CD4-positive, alpha-beta T cell treated with Interleukin-12 subunit alpha and Interleukin-12 subunit beta, for 1 hour (primary cell): ENCODE measurements at places on chromosomes 4 and X.

DNA sequence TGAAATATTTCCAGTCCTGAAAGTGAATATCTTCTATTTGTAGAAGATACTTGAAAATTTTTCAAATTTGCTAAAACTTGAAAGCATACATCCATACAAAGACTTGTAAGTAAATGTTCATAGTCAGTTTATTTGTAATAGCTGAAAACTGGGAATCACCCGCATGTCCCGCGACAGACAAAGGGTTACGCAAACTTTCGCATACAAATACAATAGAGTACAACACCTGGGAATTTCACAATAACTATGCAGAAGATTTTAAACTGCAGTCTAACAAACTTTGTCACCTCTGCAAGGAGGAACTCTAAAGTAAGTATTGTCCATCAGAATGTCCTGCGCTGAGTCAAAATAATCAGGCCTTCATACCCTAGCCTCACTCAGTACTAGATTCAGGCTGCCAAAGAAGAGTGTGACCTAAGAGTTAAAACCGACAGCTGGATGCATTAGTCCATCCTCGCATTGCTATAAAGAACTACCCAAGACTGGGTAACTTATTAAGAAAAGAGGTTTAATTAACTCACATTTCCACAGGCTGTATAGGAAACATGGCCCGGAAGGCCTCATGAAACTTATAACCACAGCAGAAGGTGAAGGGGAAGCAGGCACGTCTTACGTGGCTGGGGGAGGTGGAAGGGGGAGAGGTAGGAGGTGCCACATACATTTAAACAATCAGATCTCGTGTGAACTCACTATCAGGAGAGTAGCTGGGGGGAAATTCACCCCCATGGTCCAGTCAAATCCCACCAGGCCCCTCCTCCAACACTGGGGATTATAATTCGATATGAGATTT is 60.4 kb downstream of the MMRN1 start:
- no peak for DNase-seq

DNA sequence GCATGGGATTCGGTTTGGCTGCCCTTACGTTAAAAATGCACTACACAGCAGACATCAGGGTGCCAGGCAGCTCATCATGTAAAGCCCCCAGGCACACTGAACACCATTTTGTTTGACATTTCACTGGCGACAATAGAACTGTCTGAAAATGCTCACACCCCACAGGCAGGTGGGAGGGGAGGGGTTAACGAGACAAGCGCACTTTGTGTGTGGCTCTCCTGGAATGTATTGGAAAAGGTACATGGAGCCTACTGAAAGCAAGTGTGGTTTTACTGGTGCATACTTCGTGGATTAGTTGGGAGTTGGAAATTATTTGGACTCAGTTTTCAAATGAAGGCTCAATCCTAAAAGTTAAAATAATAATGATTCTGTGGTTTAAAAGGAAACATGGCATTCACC is 31.6 kb upstream of the PPARGC1A start:
- no peak for DNase-seq

GRCh38 chr4:17327591-17327990 is 184.3 kb downstream of the QDPR start:
- no peak for DNase-seq

GRCh38 chrX:72634331-72634730 is 61.7 kb upstream of the HDAC8 start:
- no peak for DNase-seq

DNA sequence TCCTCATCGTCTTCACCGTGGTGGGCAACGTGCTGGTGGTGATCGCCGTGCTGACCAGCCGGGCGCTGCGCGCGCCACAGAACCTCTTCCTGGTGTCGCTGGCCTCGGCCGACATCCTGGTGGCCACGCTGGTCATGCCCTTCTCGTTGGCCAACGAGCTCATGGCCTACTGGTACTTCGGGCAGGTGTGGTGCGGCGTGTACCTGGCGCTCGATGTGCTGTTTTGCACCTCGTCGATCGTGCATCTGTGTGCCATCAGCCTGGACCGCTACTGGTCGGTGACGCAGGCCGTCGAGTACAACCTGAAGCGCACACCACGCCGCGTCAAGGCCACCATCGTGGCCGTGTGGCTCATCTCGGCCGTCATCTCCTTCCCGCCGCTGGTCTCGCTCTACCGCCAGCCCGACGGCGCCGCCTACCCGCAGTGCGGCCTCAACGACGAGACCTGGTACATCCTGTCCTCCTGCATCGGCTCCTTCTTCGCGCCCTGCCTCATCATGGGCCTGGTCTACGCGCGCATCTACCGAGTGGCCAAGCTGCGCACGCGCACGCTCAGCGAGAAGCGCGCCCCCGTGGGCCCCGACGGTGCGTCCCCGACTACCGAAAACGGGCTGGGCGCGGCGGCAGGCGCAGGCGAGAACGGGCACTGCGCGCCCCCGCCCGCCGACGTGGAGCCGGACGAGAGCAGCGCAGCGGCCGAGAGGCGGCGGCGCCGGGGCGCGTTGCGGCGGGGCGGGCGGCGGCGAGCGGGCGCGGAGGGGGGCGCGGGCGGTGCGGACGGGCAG is 792 bp downstream of the ADRA2C start:
- DNase-seq, result no peak

GRCh38 chr4:42630908-42631307 is 26.0 kb downstream of the ATP8A1 start:
- DNase-seq, result no peak

- DNase-seq, result no peak
Observed at GRCh38 chr4:169136330-169136729, 126.3 kb upstream of the CBR4 start.

DNA sequence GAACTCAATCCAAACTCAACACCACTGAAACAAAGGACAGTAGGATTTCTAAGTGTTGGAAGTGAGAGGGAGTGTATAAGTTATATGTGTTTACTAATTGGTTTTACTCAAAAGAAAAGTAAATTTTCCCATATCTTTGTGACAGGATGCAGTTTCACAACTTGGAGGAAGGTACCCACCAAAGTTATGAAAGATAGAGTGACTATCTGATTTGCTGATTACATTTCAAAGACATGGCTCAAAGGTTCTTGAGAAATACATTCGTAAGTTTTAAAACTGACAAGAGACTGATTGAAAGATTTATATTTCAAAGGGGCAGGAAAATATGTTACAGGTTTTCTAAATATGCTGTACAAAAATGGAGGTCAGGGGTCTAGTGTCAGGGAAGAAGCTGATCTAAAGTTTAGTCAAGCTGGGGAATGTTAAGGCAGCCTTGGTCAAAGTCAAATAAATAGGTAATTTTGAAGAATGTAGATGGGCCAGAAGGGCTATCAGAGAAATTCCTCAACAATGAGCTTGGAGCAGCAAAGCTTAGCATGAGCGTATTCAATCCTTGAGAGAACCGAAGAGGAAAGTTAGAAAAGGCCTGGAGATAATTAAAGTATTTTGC is 9.7 kb upstream of the COMMD8 start:
- DNase-seq, result no peak

GRCh38 chrX:100479329-100479728 is 69.3 kb upstream of the PCDH19 start:
- no peak for DNase-seq

GRCh38 chr4:123649250-123649644 is 252.7 kb downstream of the SPRY1 start:
- no peak for DNase-seq

DNA sequence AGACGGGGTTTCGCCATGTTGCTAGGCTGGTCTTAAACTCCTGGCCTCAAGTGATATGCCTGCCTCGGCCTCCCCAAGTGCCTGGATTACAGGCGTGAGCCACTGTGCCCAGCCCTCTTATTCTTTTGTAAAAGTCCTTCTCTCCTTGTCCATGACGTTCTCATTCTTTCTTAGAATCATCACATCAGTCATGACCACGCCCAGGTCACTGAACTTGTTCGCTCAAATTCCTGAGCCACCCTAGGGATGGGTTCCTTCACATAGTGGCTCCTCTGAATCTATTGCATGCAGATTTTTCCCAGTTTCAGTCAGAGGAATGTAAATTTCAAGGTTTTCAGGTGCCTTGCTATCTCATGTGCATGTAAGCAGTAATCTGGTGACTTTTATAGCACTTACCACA is 15.7 kb downstream of the JADE1 start:
- DNase-seq, result no peak

- DNase-seq, result no peak
Observed at GRCh38 chr4:159238631-159239030, 135.8 kb downstream of the RAPGEF2 start.

GRCh38 chrX:20452487-20452886 is 185.8 kb upstream of the RPS6KA3 start:
- peak; percentile 20 for DNase-seq

DNA sequence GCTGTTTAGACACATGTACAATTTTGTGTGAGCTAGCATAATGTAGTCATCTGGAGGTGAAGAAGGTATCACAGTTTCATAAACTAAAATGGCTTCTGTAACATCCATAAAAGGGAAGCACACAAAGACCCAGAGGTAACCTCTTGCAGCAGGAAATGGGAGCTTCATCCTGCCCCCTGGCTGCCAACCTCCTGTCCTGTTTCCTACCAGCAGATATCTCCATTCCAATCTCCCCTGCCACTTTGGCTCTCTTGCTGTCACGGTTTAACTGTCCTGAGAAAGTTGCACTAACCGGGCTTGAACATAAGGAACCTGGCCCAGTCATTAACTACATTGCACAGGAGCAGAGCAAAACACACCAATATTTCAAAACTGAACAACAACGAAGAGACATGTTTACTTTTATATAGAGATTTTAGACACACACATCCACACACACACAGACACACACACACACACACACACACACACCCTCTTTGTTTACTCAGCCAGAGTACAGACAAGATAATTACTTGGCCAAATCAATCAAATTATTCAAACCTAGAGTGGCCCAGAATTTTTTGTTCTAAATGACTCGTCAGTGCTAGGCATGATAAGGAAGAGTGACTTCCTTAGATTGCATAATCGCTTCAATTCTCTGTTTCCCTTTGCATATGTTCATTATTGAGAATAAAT is 24.2 kb downstream of the MID2 start:
- no peak for DNase-seq

DNA sequence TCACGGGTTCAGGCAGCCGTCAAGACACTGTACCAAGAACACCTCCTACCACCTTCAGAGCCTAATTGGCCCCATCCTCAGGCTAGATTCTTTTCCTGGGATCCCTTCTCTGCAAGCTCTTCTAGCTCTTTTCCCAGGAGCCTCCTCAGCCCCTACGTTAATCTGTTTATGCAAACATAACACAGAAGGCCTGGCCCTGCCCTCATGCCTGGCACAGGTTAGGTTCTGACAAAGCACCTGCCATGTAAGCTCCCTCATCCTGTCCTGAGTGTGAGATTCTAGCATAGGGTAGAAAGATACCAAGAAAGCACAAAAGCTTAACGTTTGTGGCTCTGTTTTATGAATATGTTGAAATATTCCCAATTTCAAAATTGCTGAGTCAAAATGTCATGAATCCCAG is 93.6 kb downstream of the IRF2 start:
- no peak for DNase-seq

- DNase-seq, result peak; percentile 85
Observed at GRCh38 chr4:153127760-153128494, 76.3 kb upstream of the TRIM2 start.

DNA sequence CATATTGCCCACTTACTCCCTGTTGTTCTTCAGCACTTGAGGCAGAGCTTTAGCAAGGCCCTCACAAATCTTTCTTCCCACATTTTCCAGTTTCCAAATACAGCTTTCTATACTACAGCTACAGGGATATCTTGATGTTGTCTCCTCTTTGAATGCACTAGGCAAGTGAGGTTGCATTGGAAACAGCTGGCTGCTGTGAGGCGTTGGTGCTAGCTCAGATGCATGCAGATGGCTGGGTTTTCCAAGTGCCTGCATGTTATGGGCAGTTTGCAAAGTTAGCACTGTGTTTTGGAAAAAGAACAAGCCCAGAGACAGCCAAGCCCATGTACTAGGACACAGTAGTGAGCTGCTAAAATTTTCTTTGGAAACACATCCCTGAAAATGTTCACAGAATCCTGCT is 315.1 kb upstream of the RASGEF1B start:
- no peak for DNase-seq

DNA sequence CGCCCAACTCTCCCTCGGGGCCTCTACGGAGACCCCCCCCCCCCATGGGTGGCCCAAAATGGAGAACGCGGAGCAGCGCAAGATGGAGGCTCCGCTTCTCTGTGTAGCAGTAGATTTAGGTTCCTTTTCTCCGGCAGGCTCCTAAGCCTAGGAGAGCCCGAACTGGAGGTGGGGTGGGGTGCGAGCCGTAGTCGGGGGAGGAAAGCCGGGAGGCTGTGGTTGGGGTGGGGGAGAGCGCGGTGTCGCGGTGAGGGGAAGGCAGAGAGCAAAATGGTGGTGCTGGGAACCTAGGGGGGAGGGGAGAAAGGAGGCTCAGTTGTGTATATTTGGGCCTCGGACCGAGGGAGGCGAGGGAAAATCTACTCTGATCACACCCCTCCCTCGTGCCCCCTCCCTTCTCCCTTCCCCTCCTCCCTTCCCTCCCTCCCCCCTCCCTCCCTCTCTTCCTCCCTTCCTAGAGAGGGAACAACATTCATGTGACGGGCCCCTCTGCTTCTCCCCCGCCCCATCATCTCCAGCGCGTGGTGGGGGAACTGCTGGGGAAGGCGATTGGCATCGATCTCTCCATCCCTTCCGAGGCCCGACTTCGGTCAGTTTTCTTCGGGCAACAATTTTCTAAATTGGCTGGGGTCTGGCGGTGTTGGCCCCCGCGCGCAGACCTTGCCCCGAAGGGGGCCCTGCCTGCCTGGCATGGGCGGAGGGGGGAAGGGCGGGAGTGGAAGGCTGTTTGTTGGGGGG is at the start of gene STAG2:
Gene STAG2, plus strand, starts transcription at position 439 of the 738 bp plus-strand sequence. CDS start 60,922 bp downstream, outside the sequence.
- peak; percentile 70 for DNase-seq

- DNase-seq, result no peak
Observed at GRCh38 chrX:152871260-152871659, 26.6 kb upstream of the ZNF185 start.

DNA sequence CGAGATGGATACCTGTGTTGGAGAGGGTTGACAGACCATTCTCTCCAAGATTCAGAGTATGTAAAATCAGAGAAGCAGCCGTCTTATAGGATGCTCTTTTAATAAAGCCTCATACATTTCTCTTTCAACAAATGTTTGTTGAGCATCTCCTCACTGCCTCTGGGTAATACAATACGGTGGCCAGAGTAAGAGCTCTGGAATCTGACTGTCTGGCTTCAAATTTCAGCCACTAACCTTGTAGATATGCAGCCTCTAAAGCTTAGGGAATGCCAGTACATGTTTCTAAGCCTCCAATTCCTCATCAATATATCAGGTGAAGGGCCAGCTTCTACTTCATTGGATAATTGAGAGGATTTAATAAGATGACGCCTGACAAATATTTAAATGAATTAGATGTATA is 61.3 kb downstream of the CLNK start:
- DNase-seq, result no peak
